Tibial nerve (tissue), 4 donors: ENCODE measurements at places on chromosomes 6 and 20. TPM values are rescaled to one million over a fixed set of nuclear protein-coding genes. Genes with fewer than 3 reads are reported as not detected.

- DNase-seq = no peak
Measured at GRCh38 chr6:54898767-54899166, 52.2 kb downstream of the FAM83B start.

DNA sequence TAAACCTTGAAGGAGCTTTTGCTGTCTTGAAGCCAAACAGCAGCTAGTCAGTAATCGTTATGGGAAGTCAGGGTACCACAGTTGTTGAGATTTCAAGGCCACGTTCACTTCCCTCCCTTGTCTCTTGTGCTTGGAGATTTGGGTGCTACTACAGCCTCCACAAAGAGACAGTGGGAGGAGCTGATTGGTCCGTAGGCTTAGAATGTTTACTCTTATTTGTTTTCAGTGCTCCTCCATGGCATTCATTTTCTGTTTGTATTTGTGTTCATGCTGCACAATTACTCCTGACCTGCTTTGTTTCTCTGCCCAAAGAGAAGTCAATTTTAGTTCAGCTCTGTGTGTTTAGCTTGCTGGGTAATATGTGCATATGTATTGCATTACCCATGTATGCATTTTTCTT lies 147.7 kb downstream of the PRL start:
- DNase-seq = no peak

DNA sequence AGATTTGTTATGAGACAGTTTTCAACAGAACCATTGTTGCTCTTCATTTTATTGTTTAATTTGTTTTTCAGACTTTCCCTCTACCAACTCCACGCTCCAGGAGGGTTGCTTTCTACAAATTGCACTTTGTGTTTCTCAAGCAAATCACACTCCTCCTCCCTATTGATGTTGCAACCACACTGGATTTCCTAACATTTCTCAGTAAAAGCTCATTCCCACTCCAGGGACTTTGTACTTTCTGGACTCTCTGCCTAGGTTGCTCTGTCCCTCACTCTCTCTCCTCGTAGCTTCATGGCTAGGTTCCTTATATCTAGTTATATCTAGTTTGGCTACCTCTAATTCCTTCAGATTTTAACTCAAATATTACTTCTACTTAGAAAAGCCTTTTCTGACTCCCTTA lies 20.3 kb downstream of the PGK2 start:
- no peak for DNase-seq

GRCh38 chr20:23205211-23205610 lies 119.1 kb upstream of the CD93 start:
- DNase-seq = no peak

GRCh38 chr6:35973670-35974222 lies 50.7 kb downstream of the SLC26A8 start:
- no peak for DNase-seq

- no peak for DNase-seq
Measured at GRCh38 chr6:138550346-138550767, 51.1 kb upstream of the NHSL1 start.

- no peak for DNase-seq
Measured at GRCh38 chr20:44361021-44361420, 5.5 kb downstream of the HNF4A start.

GRCh38 chr20:46324960-46325703 lies 16.8 kb upstream of the CDH22 start:
- DNase-seq = peak; percentile 38

DNA sequence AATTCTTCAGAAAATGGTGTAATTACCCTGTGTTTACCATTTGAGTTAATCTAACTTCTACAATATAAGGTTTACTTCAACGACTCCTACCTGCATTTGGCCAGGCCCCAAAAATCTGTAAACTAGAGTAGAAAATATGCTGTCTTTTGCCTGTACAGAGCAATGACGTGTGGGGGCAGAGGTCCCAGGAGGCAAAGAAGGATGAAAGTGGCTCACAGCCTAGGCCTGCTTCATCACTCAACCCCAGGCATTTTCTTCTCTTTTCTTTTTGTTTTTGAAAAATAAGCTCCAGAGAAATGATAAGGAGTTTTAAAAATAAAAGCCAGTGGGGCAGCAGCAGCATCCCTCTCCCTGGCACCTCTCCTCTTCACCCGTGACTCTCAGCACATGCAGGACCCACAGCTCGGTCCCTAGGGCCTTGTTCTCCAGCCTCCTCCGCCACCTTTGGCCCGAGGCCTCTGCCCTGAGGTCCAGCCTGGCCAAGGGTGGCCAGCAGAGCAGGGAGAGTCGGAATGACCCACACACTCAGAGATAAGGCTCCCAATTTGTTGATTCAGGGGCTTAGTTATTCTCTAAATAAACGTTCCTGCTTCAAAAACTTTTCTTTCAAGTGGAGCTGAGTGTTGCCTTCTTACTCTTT lies 310.3 kb upstream of the RNF24 start:
- DNase-seq = no peak

Gene CLPSL1
- total RNA-seq = not detected

Gene TRIM15
- not detected for total RNA-seq

Gene TFAP2C
- total RNA-seq = 0.20 TPM
